ENCODE measurements at places on chromosomes 2 and 18.

- H3K36me3 ChIP-seq: no peaks in the 10 kb centered on the region
- no peak for DNase-seq
- H3K4me1 ChIP-seq: no peaks in the 10 kb centered on the region
- no peaks in the 10 kb centered on the region for H3K27me3 ChIP-seq
Observed at GRCh38 chr2:168726375-168726774, 76.1 kb upstream of the NOSTRIN start.

DNA sequence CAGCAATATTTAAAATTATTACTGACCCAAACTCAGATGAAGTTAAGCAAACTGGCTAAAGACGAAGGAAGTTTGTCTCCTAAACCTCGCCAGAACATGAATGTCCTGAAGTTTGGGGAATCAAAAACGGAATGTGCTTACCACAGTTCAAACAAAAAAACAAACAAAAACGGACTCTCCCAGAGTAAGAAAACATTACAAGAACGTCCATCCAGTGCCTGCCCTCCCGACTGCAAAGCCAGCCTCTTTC is 1.1 kb downstream of the KANSL1L start:
- no peaks in the 10 kb centered on the region for H3K36me3 ChIP-seq
- H3K27me3 ChIP-seq: no peaks in the 10 kb centered on the region
- DNase-seq: no peak
- peaks cover 16% of the 10 kb centered on the region for H3K4me1 ChIP-seq

DNA sequence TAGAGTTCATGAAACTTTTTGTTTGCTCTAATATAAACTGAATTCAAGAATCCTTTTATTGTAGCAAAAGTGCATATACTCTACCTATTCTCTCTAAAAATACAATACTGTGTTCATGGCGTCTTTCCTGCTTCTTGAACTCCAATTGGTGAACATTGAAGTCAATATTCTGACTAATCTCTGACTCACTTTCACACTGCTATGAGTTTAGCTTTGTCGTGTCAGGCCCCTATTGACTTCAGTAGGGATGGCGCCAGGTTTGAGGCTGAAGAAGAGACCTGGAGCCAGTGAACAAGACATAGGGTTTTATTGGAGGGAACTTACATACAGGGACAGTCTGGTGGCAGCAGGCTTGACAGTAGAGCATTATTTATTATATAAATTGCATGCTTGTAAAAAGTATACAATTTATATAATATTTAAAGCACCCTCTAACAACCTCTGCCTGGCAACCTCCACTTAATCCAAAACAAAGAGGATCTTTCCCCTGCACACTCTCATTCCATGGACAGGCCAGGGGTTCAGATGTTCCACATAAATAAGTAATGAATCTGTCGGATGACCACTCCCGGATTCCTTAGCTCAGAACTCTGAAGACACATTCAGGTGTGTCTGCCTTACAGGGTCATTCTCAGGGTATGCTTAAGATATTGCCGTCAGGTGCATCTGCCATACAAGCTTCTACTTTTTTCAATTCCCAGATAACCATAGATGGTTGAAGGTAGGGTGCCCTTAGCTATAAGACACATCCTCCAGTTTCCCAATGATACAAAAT is 141.0 kb downstream of the CERS6 start:
- no peak for DNase-seq
- no peaks in the 10 kb centered on the region for H3K27me3 ChIP-seq
- H3K36me3 ChIP-seq: no peaks in the 10 kb centered on the region
- no peaks in the 10 kb centered on the region for H3K4me1 ChIP-seq
- H3K27ac ChIP-seq: no peak overlapping the region
- H3K4me3 ChIP-seq: no peak overlapping the region

GRCh38 chr2:22110244-22110651 is 986.5 kb downstream of the TDRD15 start:
- H3K27me3 ChIP-seq: no peaks in the 10 kb centered on the region
- no peak overlapping the region for H3K4me3 ChIP-seq
- no peak overlapping the region for H3K27ac ChIP-seq
- no peaks in the 10 kb centered on the region for H3K4me1 ChIP-seq
- no peak for DNase-seq

DNA sequence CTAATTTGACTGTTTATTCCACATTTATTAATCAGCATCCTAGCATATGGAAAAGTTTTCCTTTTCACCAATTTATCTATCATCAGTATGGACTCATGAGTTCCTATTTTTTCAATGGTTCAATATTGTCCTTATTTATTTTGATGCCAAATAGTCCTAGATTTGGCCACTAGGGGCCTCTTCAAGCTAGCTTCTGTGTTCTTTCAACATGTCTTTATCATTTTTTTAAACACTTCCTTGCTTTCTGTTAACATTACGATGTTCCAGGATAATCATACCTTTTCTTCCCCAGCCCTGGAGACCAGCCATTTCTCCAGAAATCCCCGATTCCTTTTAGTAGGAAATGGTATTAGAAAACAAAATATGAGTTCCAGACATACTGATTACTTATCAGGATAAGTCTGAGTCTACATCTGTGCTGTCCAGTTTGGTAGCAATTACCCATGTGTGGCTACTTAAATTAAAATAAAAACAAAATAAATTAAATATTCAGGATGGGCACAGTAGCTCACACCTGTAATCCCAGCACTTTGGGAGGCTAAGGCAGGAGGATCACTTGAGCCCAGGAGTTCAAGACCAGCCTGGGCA is 70.6 kb downstream of the RPE start:
- no peaks in the 10 kb centered on the region for H3K4me1 ChIP-seq
- no peak overlapping the region for H3K27ac ChIP-seq
- DNase-seq: no peak
- no peaks in the 10 kb centered on the region for H3K27me3 ChIP-seq

DNA sequence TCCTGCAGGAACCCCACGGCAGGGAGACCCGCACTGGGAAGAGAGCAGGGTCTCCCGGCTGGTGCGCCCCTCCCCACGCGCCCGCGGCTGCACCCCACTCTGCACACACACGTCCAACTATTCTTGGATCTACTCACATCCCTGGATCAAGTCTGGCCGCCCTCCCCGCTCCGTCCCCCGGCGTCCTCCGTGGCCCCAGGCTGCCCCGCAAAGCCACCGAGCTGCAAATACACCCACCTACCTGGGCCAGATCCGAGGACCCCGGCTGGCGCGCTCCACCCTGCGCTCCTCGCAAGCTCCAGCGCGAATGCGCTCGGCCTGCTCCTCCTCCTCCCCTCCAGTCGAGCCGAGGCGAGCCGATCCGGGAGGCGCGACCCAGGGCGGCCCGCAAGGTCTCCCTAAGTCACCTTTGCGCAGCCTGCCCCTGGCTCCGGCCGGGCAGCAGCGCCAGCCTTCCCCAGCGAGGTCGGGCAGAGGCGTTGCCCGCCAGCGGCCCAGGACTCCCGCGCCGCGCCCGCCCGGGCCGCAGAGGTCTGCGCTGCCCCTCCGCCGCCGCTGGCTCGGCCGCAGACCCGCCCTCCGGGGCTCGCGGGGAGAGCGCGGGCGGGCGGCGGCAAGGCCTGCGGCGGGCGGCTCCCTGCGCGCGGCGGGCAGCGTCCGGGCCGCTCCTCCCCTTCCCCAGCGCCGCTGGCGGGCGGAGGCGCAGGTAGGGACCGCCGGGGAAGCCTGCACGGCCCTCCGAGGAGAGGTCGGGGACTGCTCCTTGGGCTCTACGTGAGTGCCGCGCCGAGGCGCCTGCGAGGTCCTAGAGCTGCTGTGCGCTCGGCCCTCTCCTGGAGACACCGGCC is 126.0 kb downstream of the OSBPL1A start:
- DNase-seq: peak; percentile 73
- H3K27ac ChIP-seq: peak overlapping the region; percentile 91
- no peaks in the 10 kb centered on the region for H3K36me3 ChIP-seq
- H3K4me3 ChIP-seq: peak overlapping the region; percentile 54
- peaks cover 52% of the 10 kb centered on the region for H3K4me1 ChIP-seq
- no peaks in the 10 kb centered on the region for H3K27me3 ChIP-seq

Measured in transverse colon (tissue), 4 donors.